Head of caudate nucleus (tissue), 42 donors: ENCODE measurements at places on chromosomes 12 and 14.

DNA sequence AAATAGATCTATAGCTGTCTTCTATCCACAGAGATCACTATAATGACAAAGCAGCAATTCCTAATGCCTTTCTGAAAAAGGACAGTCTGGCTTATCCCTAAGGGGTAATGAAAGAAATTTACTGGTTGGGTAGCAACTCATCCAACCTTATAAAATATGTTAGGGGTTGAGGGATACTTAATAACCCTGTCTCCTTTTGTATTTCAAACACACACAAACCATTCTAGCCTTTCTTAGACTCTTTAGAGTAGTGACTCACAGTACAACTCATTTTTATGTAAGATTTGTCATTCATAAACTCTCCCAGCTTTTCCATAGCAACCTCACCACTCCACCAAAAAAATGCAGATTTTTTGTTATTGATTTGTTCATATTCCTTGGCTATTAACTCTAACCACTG lies 167.9 kb downstream of the FSCB start:
- no peak for DNase-seq

- no peak for DNase-seq
Observed at GRCh38 chr14:105142651-105143450, 25.7 kb downstream of the JAG2 start.

DNA sequence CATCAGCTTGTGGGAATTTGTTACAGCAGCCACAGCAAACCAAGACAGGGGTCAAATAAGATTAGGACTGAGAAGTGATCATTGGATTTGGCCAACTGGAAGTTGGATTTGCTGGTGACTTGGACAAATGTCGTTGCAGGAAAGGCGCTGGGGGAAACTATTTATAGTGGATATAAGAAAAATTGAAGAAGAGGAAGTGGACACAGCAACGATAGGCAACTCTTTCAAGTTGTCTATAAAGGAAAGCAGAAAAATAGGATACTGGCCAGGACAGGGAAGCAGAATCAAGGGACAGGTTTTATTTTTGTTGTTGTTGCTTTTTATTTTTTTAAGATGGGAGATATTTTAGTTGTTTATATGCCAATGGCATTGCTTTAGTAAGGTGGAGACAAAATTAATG lies 56.2 kb upstream of the RTRAF start:
- DNase-seq: no peak

GRCh38 chr12:7868391-7868790 lies 4.3 kb downstream of the SLC2A14 start:
- no peak for DNase-seq

DNA sequence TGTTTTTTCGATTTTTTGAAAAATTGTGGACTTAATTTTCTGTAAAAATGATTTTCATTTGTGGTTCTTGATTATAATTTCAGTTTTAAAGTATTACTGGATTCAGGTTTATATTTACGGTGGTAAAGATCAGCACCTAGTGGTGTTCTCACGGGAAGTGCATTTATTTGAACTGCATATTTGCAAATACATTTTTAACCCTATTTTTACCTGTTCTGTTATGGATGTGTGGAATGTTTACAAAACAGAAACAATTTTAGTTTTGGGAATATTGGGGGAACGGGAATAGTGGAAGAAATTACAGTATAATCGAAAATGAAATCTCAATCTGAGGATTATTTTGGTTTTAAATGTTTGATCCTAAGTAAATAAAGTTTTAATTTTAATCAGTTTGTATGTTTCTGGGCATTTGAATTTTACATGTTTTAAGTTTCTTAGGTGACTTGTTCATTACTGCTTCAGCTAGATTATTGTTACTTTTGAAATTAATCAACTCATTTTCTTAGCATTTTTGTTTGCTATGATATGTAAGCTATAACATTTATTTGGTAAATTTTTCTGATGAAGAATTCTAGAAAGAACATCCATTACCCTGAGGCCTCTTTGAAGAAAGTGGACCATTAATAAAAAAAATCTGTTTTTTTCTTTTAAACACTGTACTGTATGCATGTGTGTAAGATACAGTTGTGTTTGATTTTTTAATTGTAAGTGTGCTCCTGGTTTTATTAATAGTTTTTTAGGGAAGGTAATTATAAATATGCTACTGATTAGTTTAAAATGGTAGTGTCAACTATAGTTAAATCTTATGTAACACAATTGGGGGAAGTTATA lies 942 bp downstream of the ATF7IP start:
- no peak for DNase-seq

- DNase-seq: no peak
Observed at GRCh38 chr12:88996200-88996788, 356.0 kb downstream of the DUSP6 start.

- DNase-seq: no peak
Observed at GRCh38 chr14:69876848-69877306, 2.3 kb upstream of the SMOC1 start.

GRCh38 chr12:52873832-52874572 lies 25.2 kb upstream of the KRT78 start:
- DNase-seq: no peak

DNA sequence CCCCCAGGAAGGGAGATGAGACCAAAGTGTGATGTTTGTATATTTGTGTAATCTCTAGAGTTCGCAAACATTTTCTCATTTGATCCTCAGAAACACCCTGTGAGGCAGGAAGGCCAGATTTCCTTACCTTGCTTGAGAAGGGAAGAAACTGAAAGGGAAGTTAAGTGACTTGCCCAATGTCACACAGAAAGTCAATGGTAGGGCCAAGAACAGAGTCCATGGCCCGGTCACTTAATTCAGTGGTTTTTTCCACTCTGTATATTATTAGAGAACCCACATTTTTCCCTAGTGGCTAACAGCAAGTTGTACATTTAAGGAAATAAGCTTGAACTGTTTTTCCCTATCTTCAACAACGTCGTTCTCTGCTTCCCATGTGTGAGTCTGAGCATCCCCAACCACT lies 25.6 kb upstream of the CHPT1 start:
- no peak for DNase-seq
